Kidney tubule cell (primary cell): ENCODE measurements at places on chromosomes 16 and 17.
A peak's percentile ranks its signal among the peaks of the same experiment; 100 is the strongest.

- no peak for DNase-seq
Observed at GRCh38 chr17:17437461-17437860, 39.3 kb upstream of the MED9 start.

DNA sequence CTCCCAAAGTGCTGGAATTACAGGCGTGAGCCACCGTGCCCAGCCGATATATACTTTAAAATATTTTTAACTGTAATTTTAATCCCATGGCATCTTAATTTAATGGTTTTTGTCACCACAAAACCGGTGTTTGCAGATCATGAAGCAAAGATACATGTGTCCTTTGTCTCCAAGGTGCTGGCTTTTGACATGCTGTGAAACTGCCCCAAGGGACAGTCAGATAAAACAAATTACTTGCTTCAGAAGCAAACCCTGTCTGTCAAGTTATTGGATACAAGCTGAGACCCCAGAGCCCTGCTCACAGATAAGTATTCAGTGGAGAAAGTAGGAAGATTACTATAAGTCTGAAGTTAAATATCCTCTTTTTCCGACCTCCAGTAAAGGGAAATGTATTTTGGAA, 39.8 kb downstream of the ARL4D start:
- no peak for DNase-seq

GRCh38 chr16:68236826-68237242, 907 bp upstream of the ESRP2 start:
- no peak for DNase-seq

GRCh38 chr16:57188711-57189002, 2.5 kb downstream of the RSPRY1 start:
- no peak for DNase-seq

- DNase-seq, result no peak
Observed at GRCh38 chr16:27238591-27238990, 30.0 kb downstream of the NSMCE1 start.

GRCh38 chr16:51624080-51624775, 473.2 kb upstream of the SALL1 start:
- peak; percentile 28 for DNase-seq

DNA sequence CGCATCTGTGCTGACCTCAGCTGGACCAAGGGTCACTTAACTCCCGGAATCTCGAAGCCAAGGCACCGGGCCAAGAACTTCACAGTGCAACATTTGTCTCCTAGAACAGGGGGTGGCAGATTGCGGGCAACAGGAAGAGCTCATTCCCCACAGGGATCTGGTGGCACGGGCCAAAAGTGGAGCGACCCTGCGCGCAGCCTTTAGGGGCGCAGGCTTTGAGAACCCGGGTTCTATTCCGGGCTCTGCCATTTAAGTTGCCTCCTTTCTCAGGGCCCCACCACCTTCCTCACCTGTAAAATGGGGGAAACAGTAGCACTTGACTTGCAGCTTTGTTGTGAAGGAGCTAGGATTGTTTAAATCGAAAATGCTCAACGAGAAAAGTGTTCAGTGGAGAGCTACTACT, 651 bp downstream of the SHMT1 start:
- peak; percentile 82 for DNase-seq
